ENCODE measurements at places on chromosomes 3 and 15. TPM values are rescaled to one million over a fixed set of nuclear protein-coding genes. Genes with fewer than 3 reads are reported as not detected.

DNA sequence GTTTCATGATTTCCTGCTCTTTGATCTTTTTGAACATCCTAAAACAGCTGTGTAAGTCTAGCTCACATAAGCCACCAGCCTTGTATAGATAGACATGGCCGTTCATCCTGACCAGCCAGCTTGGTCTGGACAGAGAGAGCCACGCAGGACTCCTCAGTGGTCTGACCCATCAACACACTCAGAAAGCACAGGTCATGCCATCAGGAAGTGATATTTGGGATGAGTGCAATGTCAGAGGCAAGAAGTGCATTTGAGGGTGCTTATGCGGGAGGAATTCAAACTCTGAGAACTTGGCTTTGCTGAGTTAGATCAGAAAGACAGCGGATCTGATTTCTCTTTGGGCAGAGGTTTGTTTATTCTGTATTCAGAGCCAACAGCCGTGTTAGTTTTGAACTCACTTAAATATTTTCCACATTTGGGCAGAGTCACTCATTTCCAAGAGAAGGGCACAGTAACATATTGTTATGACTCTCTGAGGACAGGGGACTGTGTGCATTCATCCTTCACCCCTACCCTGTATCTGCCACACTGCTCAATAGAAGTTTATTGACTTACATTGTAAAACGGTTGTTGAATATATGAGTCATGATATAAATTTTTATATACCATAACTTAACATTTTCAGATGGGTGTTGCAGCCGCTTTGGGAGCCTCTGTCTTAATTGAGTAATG is 225.3 kb upstream of the LYSMD4 start:
- no peak for DNase-seq

DNA sequence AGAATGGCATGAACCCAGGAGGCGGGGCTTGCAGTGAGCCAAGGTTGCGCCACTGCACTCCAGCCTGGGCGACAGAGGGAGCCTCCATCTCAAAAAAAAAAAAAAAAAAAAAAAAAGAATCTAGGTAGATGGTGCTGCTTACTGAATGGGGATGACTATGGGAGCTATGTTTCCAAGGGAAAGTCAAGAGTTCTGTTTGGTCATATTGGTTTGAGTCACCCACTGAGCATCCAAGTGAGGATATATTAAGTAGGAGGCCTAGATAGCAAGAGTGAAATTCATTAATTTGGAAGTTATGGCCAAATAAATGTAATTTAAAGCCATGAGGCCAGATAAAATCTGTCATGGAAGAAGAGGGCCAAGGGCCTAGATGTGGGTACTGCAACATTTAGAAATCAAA is 9.0 kb upstream of the UACA start:
- DNase-seq = no peak

DNA sequence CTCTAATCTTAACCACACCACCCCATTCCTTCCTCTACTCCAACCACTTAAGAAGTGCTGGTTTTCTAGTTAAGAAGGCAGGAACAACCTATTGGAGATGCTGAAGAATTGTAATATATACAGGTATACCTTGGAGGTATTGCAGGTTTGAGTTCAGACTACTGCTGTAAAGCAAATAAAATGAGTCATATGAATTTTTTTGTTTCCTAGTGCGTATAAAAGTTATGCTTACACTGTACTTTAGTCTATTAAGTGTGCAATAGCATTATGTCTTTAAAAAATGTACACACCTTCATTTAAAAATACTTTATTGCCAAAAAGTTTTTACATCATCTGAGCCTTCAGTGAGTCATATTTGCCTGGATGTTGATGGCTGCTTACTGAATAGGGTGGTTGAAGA is 22.5 kb downstream of the TOPAZ1 start:
- DNase-seq = no peak

DNA sequence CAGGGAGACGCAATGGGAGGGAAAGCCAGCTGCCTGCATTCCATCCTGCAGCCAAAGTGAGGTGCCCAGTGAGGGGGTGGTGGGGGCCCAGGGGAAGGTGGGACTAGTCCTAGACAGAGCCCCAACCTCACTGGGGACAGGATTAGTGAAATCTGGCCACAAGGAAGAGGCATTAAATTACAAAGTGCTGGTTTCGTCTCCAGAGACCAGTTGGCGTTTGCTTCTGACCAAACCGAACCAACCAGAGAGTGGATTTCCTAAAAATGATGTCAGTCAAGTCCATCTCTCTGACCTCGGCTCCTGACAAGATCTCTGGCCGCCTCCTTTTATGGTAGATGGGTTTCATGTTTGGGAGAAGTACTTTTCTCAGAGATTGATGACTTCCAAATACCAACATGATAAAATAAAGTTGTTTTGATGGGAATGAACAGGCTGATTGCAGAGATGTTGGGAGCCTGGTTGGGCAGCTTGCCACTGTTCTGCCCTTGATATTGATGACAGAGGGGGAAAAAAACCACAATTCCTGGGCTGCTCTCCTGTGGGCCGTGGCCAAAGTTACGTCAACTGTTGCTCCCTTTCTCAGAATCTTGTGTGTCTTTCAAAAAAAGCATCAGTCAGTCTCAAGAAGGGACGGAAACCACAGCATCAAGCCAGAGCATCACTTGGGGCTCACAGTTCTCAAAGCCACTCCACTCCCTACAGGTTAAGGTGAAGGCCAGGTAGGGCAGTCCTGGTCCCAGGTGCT is 24.6 kb downstream of the ITGA11 start:
- no peak for DNase-seq

DNA sequence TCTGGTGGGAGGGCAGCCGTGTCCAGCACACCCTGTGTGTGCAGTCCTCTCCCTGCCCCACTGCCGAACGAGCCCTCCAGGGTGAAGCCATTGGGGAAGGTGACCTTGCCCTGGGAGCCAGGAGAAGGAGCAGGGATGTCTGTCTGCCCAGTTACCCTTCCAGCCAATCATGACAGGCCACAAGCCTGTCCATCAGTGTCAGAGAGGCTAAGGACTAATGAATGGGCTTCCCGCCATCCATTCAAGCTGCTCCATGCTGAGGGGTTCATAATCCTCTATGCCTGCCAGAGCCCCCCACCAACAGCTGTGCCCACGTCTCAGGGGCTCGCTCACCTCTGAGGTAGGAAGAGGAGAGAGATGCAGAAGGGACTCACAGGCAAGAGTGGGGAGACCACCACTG is 15.2 kb downstream of the ALS2CL start:
- no peak for DNase-seq

DNA sequence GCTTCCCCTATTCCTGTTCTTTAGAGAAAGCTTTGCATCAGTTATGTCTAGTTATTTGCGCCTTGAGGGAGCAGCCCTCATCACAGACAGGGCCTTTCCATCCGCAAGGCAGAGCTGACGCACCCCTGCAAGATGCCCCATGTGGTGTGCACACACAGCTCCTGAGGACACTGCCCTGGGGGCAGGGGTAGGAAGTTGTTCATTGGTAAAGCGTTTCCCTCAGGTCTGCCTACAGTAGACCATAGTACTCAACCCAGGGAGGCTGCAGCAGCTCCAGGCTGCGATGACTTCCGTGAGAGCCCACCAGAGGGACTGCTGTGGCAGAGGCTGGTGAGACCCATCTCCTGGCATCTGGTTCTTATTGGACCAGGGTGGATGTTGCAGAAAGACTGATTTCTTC is 55.1 kb upstream of the PLXNA1 start:
- no peak for DNase-seq

DNA sequence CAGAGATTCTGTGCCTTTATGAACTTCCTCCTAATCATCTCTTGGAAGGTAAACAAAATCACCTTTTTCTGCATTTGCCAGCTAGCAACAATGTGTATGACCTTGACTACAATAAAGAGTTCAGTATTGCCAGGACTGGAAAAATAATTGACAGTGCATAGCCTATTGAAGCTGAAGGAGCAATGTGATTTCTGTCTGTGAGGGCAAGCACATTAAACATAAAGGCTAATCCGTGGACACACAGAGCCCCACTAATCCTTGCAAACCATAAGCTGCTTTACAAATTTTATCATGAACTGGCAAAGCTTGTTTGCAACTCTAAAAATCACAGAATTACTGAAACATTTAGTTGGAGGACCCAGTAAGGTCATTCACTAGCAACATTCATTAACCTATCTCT is 563.8 kb downstream of the PYDC2 start:
- DNase-seq = no peak

DNA sequence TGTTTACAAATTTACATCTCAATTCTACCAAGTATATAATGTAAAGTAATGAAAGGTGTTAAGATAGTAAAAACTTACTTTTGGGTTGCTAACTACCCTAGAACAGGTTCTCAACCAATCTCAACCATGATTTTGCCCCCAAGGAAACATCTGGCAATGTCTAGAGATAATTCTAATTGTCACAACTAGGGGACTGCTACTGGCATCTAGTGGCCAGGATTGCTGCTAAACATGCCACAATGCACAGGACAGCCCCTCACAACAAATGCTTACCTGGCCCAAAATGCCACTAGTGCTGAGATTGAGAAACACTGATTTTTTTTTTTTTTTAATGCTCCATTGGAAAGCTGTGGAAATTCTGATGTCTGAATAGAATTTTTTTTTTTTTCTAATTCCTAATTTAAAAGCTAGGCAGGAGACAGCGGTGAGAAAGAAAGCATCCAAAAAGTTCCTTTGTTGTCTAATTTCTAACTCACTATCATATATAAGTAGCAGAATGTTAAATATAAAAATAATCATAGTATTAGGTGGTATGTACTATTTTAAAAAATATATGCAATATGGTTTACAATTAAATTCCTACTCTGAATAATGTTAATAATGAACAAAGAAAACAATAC is 81.5 kb downstream of the TJP1 start:
- DNase-seq = no peak

DNA sequence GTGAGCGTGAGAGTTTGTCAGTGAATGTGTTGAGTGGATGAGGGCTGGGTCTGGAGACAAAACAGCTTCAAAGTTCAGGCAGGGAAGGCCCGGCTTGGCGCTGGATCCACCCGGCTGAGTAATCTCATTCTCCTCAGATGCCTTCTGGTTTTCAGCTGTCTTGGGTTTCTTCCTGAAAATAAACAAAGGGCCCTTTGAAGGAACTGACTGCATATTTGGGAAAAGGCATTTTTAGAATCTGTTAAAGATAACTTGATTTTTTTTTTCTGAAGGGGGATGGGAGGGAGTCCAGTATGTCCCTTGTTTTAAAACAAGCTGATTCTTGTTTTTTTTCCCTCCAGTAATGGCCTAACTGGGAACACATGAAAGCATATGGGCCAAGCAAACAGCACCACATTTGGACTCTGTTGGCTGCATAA is 86.4 kb downstream of the TIGIT start:
- no peak for DNase-seq

DNA sequence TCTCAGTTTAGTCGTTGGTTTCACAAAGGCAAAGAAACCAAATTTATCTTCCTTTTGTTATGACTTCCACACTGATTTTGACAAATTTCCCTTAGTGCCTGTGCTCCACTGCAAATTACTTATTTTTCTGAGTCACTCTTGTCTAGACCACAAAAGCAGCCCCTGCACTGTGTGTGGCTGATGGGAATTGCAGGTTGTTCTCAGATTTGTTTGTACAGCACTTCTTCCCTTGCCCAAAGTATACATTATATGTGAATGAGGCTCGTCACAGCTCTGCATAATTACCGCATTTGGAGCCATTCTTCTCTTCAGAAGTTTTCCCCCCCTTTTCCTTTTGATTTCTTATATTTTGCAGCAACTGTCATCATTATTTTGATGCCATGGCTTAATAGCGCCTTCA is 354.2 kb upstream of the IL12A start:
- DNase-seq = no peak

The EDEM1 gene
- 18.2 TPM for total RNA-seq

The EPHA6 gene
- 21.8 TPM for total RNA-seq

The NDN gene
- 54.7 TPM for total RNA-seq

The LRRC2 gene
- 0.23 TPM for total RNA-seq
